ENCODE measurements at places on chromosomes 2 and 18.

- ATAC-seq, result peak; percentile 38
Measured at GRCh38 chr2:165219481-165219880, 15.6 kb upstream of the SCN3A start.

- no peak for ATAC-seq
Measured at GRCh38 chr2:193011870-193012269, 817.1 kb upstream of the TMEFF2 start.

DNA sequence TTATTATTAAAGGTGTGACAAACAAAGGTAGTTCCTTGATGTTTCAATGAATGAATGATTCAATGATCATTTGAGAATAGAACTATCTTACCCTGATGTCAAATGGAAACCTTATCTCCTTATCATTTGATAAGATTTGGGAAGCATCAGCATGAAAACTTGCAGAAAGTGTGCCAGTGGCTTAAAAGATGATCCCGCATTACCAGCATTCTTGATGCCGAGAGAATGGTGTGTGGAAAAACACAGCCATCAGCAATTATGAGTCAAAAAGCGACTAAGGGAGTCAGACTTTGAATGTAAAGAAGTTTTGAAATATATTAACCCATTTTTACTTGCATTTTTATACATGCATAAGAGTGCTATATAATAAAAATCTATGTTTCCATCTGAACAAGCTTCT is 93.7 kb downstream of the MAIP1 start:
- ATAC-seq, result no peak

DNA sequence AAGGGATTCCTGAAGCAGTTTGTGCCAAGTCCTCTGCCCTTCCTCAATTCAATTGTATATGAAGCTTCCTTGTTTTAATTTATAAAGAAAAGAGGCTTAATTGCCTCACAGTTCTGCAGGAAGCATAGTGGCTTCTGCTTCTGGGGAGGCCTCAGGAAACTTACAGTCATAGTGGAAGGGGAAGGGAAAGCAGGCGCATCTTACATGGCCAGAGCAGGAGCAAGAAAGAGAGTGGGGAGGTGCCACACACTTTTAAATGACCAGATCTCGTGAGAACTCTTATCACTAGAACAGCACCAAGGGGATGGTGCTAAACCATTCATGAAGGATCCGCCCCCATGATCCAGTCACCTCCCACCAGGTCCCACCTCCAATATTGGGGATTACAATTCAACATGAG is 114.2 kb downstream of the SGPP2 start:
- ATAC-seq, result no peak

- no peak for ATAC-seq
Measured at GRCh38 chr2:96391153-96391827, 55.7 kb downstream of the NCAPH start.

GRCh38 chr2:39141334-39142271 is 20.8 kb upstream of the SOS1 start:
- peak; percentile 35 for ATAC-seq

DNA sequence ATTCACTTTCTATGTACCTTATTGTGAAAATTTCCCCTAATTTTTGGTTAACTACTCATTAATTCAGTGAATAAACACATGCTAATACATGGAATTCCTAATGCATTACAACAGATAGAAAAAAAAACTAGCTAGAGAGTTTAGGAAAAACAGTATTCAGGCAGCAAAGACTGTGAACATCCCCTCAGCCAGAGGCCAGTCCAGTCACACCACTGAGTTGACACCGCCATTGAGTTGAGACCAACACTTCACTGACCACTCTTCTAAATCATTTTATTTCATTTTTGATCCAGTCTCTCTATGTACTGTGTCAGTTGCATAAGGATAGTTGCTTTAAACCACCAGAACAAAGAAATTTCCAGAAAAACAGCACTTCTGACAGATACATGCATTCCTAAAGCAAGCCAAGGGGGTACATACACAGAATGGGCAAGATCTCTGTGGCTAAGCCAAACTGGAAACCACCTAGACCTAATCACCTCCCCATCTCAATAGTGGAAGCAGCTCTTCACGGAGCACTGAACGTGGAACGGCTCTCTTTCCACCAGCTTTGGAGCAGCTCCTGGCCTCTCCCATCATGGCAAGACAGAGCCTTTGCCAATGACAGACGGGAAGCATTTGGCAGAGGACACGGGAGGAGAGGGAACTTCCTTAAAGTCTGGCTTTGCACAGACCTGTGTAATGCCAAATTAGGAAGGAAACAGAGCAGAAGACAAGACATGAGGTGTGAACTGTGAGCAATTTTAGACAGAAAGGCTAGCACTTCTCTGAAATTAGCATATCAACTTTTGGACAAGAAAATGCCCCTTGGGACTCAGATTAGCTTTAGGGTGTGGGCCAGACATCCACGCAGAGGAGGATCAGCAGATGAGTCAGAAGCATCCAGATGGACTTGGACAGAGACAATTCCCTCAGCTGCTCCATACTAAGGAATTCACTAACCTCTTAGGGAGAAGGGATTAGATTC is 36.4 kb downstream of the CACNB4 start:
- peak; percentile 78 for ATAC-seq

- ATAC-seq, result no peak
Measured at GRCh38 chr2:120814352-120814751, 78.7 kb downstream of the GLI2 start.

DNA sequence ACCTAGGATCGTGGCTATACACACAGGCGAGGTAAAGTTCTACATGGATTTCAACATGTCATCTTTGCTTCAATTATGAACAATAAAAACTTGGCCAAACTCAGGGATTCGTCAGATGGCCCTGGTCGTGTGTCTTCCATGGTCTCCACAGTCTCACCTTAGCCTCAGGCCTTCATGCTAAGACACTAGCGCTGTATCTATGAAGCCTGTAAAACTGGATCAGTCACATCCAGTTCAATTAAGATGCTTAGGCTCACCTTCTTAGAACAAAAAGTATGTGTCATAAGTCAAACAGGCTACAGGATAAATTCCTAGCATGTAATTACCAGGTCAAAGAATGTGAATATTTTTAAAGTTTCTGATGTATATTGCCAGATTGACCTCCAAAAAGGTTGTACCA is 113.7 kb upstream of the NRP2 start:
- peak; percentile 99 for ATAC-seq

DNA sequence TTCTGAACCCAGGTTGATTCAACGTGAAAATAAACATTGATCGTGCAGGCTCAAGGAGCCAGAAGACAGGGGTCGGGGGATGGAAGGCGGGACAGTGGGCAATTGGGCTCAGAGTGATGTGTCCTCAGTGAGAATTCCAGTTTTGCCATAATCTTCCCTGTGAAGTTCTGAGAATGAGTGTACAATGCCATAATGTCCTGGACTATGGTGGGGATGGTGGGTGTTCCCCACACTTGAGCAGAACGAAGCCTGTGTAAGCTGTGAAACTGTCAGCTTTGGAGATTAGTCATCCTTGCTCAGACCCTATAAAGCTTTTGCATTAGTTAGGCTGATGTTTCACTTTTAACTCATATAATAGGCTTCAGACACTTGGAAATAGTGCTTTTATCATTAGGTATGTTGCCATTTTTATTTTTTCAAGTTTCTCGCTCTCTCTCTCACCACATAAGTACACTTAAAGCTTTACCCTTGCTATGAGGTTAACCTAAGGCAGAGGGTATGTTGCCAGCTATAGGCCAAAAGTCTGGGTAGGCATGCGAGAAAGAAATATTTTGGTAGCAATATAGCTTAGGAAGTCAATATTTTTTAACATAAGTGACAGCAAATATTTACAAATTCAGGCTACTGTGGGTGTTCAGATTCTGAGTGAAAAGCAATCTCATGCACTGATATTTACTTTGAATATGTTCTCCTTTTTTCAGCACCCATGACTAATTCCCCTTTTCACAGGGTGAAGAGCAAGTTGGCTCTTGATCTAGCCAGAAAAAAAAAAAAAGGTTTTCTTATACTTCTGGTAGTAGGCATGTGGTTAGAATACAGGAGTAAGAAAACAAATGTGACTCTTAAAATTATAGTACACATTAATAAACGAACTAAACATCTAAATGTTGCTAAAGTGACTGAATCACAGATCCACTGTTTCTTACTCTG is 47.2 kb downstream of the CDC42EP3 start:
- peak; percentile 64 for ATAC-seq

DNA sequence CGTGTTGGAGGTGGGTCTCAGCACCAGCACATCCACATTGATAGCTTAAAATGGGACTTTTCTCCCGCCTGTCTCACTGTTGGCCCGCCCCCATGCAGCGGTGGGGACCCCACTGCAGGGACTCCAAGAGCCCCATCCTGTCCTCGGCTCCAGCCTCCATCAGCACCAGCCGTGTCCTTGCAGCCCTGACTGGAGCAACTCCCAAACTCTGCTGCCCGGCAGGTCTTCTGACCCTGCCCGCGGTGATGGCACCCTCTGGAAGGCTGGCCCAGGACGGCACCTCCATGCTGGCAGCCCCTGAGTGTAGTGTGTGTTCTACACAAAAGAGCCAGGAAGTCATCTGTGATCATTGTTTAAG is 41.6 kb upstream of the KCNG2 start:
- ATAC-seq, result no peak

DNA sequence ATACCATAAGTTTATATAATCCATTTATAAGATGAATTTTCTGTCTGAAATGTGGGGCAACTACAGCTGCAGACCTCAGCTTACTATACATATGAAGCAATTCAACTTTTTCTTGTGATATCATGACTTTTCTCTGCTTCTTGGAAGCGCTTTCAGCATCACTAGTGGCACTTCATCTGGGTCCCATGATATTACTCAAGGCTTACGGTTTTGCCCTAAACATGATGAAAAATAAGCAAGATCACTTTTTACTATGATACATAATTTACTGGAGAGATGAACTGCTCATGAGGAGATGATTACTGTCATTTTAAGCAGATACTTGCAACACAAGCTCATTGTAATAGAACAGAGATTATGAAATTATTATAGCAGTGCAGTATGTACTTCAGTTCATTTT is 258.0 kb upstream of the ZSWIM2 start:
- no peak for ATAC-seq

DNA sequence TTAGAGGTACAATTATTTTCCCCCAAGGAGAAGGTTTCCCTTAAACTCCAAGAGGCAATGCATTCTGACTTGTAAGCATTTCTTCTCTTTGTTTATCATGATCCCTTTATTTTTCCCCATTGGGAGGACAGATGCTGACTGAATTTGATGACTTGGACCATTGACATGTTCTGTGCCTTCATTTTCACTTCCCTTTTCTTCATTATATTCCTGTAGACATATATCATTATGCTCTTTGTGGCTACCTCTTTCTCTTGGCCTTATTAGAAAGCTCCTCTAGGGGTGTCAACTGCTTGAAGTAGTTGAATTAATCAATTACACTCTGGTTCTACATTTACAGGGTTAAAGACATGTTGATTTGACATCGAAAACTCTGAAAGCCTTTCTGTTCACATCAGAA is 330.0 kb upstream of the DCC start:
- no peak for ATAC-seq

GRCh38 chr2:46239847-46240181 is 57.4 kb upstream of the EPAS1 start:
- no peak for ATAC-seq

DNA sequence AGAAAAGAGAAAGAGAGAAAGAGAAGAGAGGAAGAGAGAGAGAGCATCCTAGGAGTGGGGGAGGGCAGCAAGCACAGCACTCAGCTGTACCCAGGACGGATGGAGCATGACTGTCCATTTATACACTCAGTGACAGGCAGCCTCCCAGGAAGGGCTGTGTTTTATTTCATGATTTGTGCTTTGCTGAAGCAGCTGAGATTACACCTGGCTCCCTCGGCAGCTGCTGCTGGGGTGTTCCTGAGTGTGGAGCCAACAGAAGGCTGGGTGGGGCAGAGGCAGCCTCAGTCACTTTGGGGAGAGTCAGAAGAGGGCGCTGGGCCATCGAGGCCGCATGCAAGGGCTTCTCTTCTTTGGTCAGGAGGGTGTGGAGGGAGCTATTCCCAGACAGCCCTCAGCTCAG is 47.8 kb upstream of the TEX51 start:
- ATAC-seq, result no peak

GRCh38 chr2:11596801-11597200 is 63.0 kb downstream of the GREB1 start:
- ATAC-seq, result no peak

- no peak for ATAC-seq
Measured at GRCh38 chr18:36947820-36948348, 119.0 kb downstream of the KIAA1328 start.

- no peak for ATAC-seq
Measured at GRCh38 chr2:135785032-135785431, 43.4 kb downstream of the UBXN4 start.

GRCh38 chr2:47357483-47357882 is 45.5 kb upstream of the MSH2 start:
- no peak for ATAC-seq

DNA sequence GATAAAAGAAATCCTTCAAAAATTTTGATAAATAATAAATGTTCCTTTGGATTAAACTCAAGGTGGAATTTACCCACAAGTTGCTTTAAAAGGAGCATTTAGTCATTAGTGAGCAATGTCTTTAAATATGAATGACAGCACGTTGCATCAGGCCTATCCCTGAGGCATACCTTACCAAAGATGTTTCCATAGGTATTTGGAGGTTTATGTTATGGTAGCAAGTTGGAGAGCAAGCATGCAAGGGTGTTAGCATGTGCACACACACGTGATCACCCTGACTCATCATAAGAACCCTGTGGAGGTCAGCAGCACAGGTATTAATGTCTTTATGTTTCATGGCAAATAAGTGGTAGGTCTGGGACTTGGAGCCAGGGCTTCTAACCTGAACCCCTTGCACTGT is 159.9 kb downstream of the ACTR3 start:
- peak; percentile 86 for ATAC-seq

- no peak for ATAC-seq
Measured at GRCh38 chr2:10019602-10020400, 23.5 kb upstream of the KLF11 start.

- ATAC-seq, result no peak
Measured at GRCh38 chr2:66897181-66897580, 462.3 kb downstream of the MEIS1 start.

GRCh38 chr2:126831234-126832005 is 67.3 kb upstream of the TEX51 start:
- ATAC-seq, result no peak

GRCh38 chr18:23956483-23956882 is 58.1 kb upstream of the TTC39C start:
- ATAC-seq, result no peak

DNA sequence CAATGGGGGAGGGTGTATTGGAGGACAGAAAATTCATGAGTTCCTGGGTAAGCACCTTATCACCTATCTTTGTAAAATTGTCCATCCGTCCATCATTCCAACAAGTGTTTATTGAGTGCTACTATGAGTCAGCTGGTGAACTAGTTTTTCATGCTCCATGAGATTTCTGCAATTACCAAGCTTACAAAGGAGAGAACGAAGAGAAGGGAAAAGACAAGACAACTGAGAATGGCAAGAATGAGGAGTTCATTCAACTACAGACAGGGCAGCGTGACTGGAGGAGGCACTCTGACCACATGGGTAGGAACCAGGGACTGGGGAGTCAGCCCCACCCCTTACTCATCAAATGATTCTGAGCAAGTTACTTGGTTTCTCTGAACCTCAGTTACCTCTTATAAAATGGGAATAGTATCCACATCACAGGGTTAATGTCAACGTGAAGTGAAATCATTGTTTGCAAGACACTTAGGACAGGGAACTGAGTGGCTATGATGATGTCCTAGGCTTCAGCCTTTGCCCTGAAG is 18.6 kb upstream of the TXNDC2 start:
- ATAC-seq, result peak; percentile 52

Measured in esophagus mucosa (tissue), 1 donor.